ENCODE measurements at places on chromosomes 3 and 15.

GRCh38 chr3:42398080-42398479, 12.3 kb downstream of the LYZL4 start:
- DNase-seq: no peak

- DNase-seq: no peak
Measured at GRCh38 chr3:73137736-73138403, 76.4 kb downstream of the EBLN2 start.

GRCh38 chr15:66715181-66715624, 13.2 kb downstream of the SMAD6 start:
- no peak for DNase-seq

DNA sequence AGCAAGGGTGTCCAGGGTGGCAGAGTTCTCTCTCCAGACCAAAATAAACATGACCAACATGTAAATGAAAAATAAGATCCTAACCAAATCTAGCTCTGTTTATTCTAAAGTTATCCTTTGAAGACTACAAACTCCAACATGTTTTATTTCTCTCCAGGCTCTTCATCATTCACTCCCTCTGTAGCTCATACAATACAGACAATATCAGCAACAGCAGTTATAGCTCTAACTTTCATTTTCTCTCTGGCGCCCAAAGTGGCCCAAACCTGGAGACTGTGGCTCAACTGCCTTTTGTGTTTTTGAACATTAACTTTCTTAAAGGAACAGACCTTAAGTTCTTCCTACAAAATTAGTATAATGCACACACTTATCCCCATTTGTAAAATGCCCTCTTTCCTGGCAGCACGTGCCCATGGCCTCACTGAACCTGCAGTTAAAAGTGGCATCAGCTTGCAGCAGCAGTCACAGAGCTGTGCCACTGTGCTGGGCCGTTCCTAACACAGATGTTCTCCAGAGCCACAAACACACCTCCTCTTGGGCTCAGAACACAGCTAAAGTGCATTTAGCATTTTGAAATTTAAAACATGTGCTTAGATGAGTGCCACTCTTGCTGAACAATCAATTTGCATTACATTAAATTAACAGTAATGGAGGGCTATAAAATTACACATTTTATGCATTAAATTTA, 91.9 kb downstream of the RORA start:
- no peak for DNase-seq

- no peak for DNase-seq
Measured at GRCh38 chr15:65761210-65761926, 30.7 kb downstream of the DENND4A start.

- DNase-seq: no peak
Measured at GRCh38 chr3:33732394-33732793, 14.3 kb upstream of the CLASP2 start.

- no peak for DNase-seq
Measured at GRCh38 chr15:47959617-47960413, 161.0 kb upstream of the SLC24A5 start.

DNA sequence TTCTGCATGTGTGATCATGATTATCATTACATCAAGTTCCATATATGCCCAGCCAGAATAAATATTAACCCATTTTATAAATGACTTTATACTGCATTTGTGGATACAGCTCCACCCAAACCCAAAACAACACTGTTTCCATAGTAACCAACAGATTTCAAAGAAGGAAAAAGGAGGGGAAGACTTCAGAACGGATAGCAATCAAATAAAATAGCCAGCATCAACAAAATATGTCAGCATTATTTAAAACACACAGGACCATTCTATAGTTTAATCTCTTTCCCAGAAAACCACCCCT, 114.4 kb downstream of the FOXP1 start:
- DNase-seq: no peak

- DNase-seq: no peak
Measured at GRCh38 chr3:177787279-177788041, 590.2 kb upstream of the TBL1XR1 start.

DNA sequence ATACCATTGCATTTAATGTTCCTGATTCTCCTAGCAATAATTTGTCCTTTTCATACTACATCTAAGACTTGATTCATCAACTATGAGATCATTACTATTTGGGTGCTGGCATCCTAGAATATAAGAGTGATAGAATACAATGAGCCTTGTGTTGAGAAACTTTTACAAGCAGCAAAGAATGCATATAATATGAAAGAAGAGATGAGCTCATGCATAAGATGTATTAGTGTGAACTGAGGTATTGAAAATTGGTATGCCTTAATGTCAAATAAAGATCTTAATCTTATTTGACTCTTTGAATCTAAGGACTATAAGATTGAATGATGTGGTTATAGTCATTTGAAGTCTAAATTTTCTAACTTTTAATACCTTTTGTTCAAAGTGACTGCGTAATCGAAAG, 220.0 kb upstream of the ARHGEF26 start:
- no peak for DNase-seq

- DNase-seq: no peak
Measured at GRCh38 chr3:31890007-31890406, 91.1 kb downstream of the OSBPL10 start.

DNA sequence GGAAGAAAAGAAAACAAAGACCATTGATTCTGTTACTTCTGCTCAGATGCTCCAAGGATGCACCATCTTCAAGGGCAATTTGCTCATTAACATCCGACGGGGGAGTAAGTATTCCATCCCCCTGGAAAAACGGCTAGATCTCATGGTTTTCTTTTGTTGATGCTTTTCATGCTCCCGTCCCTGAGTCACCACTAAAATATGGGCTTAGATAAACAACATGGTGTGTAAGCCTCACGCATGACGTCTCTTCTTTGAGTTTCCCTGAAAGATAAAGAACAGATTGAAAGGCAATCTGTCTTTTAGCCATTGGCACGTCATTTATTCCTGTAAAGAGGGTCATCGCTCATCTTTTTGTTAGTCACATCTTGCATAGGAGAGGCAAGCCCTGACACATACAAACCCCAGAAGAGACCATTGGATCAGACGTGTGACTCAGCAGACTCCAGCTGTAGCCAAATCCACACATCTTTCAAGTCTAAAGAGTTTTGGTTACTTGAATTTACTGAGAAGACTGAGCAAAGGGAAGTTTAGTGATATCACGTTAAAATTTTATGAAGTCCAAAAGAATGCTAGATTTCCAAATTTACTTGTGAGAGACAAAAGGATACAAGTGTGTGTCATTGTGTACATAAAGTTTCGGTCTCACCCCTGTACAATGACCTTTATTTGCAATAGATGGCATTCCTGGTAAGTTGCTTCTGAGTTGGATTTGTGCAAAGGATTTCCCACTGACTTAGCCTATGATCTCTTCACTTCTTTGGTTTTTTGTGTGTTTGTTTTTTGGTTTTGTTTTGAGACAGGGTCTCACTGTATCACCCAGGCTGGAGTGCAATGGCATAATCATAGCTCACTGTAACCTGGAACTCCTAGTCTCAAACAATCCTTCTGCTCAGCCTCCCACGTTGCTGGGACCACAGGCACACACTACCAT, 110.5 kb downstream of the PGPEP1L start:
- no peak for DNase-seq

- no peak for DNase-seq
Measured at GRCh38 chr15:101151288-101151687, 100.6 kb downstream of the CHSY1 start.

GRCh38 chr15:52448011-52448890, 80.4 kb downstream of the MYO5A start:
- DNase-seq: no peak

DNA sequence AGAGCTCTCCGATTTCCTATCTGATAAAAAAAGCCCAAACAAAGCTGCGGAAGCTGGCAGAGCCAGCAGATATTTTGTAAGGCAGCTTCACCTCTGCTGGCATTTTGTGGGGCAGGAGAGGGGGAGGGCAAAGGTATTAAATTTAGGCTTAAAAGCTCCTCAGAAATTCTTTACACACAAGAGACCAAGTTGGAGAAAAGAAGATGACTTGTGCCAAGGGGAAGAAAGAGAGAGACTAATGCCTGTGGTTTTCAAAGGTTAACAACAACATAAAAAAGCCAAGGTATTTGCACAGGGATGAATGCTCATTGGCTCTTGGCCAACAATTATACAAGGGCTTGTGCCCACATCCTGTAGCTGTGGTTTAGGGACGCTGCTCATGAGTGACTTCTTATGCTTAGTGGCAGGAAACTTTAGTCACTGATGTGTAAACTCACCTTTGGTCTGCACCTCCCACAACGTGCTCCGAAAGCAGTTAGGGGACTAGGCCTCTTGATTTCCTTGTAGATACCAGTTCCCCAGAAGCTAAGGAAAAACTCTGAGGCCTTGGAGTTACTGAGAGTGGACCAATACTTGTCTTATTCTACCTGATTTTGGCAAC, 152.9 kb downstream of the TPRG1 start:
- DNase-seq: no peak

DNA sequence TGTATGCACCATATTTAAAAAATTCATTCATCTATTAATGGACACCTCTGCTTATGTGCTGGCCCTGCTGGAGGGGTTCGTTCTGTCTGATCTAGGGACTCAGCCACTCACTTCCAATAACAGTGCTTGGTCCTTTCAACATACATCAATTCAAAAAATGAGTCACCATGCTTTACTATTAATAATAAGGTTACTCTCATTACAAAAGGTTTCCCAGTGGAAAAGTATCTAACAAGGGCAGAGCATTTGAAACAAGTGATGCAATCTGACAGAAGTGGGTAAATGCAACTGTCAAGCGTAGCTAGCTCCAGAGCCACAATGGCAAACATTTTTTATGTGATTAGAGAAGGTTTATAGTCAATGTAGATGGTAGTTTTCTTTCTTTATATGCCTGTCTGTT, 67.9 kb upstream of the TNIK start:
- no peak for DNase-seq

- no peak for DNase-seq
Measured at GRCh38 chr3:190695994-190696393, 166.5 kb downstream of the GMNC start.

- DNase-seq: no peak
Measured at GRCh38 chr3:179348325-179349013, 960 bp downstream of the MFN1 start.

DNA sequence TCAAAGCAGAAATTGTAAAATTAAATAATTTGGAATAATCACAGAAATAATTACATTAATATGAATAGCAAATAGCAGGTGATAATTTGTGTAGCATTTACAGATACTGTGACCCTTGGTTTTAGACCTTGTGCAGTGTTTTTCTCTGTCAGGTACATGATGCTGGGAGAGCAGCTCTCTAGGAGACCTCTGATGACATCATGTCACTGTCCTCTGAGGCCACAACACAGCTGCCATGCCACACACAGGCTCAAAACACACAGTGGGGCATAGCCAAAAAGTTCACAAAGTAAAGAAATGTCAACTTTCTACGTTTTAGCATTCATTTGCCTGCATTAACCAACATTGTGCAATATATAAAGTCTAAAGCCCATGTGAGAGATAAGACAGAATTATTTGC, 71.8 kb upstream of the ZBTB20 start:
- DNase-seq: no peak

- DNase-seq: no peak
Measured at GRCh38 chr3:78707609-78708008, 1060.2 kb downstream of the ROBO1 start.

- no peak for DNase-seq
Measured at GRCh38 chr3:87053553-87053952, 62.6 kb upstream of the VGLL3 start.

- DNase-seq: no peak
Measured at GRCh38 chr3:161413127-161413854, 42.0 kb upstream of the SPTSSB start.

GRCh38 chr3:55329849-55330248, 157.3 kb downstream of the WNT5A start:
- DNase-seq: no peak

DNA sequence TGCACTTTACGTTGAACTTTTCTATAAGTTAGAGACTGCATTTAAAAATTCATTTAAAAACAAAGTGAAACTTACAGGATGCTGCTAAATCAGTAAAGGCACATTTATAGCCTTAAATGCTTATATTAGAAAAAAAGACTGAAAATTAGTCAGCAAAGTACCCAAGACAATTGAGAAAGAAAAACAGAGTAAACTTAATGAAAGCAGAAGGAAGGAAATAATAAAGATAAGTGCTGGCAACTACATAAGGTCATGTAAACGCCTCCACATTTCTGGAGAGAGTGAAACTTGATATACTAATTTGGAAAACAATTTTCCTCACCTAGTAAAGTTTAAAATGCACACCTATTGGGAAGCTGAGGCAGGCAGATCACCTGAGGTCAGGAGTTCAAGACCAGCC, 58.2 kb upstream of the ACAN start:
- DNase-seq: no peak

DNA sequence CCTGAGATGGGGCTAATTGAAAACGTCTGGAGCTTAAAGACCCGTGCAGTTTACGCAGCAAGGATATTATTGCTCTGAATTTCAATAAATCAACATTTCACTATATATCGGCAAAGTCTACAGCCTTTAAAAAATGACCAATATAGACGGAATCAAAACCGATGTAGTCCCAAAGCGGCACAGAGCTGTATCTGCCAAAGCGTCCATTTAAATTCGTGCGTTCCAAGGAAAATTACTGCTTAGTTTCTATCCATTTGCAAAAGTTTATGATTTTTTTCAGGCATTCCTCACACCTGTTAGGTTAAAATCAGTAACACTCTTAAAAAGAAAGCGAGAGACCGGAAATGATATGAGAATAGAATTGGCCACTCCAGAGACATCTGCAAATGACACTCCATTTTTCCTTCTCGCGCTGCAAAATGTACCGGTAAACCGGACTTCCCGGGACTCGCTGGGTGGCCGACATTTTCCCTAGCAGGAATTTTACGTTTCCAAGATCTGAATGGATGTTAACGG, 777 bp upstream of the EIF4A2 start:
- DNase-seq: no peak

DNA sequence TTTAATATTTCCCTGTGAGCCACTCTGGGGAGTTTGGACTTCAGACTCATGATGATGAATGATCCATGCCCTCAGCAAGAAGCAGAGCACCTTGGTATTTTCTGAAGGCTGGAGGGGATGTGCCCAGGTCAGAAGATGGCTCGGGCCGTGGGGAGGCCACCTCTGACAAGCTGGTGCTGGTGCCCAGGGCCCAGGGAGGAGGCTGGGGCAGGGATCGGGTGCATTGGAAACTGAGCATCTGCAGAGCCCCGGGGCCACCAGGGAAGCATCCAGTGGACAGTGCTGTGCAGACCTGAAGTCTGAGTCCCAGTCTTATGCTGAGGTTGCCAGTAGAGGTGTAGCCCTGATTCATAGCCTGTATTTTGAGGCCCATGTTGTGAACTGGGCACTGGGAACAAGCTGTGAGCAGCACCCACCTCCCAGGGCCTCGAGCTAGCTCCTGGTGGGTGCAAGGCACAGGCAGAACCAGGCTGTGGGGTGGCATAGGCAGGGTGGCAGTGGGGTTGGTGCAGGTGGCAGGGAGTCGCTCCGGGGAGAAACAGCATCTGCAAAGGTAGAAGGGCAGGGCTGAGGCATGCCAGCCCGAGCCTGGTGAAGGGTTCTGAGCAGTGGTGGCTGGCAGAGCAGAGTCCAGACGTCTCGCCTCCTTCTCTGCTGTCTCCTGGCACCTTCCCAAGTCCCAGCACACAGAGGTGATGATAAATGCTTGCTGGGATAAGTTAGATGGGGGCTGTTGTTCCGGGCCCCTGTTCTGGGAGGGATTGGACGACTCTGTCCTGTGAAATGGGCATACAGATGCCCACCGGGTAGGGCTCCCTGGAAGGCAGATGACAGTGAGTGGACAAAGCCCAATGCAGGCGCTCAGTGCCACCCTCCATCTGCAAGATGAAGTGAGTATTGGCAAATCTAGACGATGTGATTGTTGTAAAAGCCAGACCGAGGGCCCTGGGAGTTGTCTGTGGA, 10.6 kb downstream of the DNAJB8 start:
- DNase-seq: no peak
